Fibroblast of upper back skin (primary cell): ENCODE measurements at places on chromosomes 1 and 21.

DNA sequence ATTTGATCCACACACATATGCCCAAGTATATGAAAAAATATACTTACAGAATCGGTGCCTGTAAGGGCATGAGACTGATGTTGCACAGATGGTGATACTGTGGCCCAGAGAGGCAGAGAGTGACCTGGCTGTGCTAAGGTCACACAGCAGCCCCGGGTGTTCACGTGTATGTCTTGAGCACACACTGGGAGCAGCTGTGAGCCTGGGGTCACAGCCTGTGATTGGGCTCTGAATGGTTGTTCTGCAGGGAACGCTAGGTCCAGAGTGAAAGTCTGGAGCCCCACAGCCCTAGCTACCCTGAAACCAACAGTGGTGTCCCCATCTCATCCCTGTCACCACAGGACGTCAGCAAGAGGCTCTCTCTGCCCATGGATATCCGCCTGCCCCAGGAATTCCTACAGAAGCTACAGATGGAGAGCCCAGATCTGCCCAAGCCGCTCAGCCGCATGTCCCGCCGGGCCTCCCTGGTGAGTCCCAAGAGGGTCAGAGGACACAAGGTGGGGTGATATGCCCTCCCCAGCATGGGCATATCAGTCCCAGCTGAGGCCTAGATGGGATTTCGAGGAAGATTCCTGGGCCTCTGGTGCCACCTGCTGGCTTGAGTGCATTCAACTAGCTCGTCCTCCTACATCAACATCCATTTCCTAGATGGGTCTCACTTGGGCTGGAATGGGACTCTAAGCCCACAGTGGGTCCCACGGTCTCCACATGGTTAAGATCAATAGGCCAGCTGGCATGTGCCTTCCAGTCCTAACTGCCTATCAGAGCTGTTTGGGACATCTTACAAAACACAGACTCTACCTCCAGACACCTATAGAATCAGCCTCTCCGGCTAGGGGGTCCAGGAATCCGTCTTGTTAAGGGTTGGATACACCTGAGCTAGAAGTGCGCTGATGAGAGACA is 19.7 kb downstream of the CDK18 start:
- peak; percentile 61 for DNase-seq

- no peak for DNase-seq
Measured at GRCh38 chr1:9596415-9597123, 7.9 kb downstream of the TMEM201 start.

DNA sequence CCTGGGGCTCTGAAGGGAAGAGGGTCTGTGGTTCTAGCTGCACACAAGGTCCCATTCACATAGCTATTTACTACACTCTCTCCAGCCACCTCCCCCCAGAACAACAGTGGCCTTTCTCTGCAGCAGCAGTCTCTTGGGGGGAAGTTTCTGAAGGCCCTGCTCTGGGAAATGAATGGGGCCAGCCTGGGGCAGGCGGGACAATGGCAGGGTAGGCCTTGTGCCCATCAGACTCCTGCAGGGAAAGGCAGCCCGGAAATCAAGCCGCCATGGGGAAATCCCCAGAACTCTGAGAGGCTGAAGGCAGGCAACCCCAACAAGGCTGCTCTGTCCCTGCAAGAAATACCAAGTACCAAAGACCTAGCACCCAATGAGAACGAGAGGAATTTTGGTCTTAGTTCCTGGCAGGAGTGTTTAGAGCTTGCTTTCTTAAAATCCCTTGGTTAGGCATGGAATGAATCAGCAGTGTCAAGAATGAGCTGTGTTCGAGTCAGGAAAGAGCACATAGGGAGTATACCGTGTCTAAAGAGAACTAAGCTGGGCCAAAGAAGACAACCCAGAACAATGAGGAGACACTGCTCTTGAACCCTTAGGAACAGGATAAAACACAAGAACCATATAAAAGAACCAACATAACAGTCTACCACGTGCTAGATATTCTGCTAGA is 11.3 kb downstream of the ARHGEF11 start:
- no peak for DNase-seq

DNA sequence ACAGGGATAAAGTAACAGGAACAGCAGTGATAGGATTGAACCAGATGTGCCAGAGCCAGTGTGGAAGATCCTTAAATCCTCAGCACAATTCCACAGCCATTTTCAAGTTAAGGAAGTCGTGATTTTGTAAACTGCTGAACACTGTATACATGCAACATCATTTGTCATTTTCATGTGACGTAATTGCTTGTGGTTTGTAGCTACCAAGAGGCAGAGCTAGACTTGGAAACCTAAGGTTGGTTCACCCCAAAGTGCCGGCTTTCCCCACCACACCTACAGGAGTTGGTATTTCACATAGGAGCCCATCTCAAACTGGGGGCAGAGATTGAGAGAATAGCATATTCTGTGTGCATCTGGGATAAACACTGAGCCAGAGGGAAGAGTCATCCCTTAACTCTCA is 113.9 kb downstream of the CAPN8 start:
- no peak for DNase-seq
